Foreskin fibroblast (primary cell): ENCODE measurements at places on chromosomes 16 and 17.

DNA sequence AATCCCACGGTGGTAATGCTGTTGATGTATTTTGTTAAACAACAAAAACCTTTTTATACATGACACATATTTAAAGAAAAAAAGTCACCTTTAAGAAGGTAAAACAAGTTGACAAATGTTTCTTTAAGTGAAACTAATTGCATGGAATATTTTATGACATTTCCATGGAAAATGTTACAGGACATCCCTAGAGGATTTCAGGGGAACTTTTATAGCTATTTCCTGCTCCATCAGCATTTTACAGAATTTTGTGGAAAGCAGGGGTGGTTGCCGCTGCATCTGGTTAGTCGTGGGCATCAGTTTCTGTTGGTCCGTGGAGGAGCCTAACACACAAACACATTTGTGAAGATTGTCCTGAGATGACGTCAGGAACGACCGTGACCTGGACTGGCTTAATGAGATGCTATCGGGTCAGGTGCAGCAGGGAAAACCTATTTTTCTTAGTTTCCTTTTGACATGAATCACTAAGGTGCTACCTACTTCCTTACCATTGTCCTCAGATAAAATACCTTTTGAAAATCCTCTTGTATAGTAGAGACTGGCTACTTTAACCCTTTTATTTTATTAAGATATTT lies 305.1 kb downstream of the MAP2K6 start:
- DNase-seq: no peak

GRCh38 chr17:11515901-11516300 lies 82.4 kb upstream of the DNAH9 start:
- DNase-seq: no peak

DNA sequence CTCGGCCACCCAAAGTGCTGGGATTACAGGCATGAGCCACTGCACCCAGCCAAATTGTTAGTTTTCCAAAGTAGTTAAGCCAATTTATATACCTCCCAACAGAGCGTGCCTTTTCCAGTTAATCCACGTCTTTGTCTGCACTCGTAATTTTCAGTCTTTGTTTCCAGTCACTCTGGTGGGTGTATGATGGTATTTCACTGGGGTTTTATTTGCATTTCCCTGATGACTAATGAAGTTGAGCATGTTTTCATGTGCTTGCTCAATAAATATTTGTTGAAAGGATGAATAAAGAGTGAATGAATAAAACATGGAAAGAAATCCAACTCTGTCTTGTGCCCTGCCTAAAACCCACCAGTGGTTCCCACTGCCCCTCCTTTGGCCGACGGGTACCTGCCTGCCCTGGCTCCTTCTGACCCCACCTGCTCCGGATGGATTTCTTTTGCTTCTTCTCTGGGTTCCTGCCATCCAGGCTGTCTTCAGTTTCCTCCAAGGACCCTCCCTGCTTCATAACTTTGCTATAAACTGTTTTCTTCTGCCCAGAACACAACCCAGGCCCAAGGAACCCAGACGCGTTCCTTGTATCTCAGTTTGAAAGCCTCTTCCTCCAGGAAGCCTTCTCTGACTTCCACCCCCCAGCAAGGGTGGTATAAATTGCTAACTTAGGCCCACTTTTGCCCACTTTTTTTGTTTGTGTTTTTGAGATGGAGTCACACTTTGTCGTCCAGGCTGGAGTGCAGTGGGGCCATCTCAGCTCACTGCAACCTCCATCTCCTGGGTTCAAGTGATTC lies 3.0 kb upstream of the ABCC1 start:
- peak; percentile 88 for DNase-seq

GRCh38 chr17:44842748-44843147 lies 4.9 kb upstream of the HIGD1B start:
- DNase-seq: no peak

DNA sequence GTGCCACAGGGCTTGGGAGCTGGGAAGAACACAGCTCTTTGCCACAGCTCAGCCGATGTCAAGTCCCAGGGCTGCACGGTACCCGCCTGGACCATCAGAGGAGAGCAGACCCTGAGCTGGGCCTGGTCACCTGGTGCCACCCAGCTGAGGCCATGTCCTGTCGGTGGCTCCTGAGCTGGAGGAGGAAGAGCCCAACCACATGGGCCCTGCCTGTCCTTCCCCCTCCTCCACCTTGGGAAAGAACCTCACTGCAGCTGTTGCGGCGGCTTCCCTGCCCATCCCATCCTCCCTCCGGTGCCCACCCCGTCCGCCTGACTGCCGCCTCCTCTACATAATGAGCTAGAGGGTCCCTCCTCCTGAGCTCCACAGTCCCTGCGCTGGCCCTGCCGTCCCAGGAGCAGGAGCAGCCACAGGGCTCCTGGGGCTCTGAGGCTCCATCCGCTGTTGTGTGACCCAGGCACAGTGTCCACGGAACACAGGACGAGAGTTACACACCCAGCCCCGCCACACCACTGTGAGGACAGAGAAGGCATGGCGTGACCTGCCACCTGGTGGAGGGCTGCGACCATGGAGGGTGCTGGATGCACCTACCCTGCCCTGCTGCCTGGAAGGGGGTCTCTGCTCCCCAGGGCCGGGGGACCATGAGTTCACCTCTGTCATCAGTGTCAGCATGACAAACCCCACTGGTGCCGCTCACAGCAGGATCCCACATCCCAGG lies 21.4 kb upstream of the CHMP6 start:
- DNase-seq: no peak

GRCh38 chr17:73389411-73389810 lies 77.6 kb upstream of the CDC42EP4 start:
- no peak for DNase-seq

DNA sequence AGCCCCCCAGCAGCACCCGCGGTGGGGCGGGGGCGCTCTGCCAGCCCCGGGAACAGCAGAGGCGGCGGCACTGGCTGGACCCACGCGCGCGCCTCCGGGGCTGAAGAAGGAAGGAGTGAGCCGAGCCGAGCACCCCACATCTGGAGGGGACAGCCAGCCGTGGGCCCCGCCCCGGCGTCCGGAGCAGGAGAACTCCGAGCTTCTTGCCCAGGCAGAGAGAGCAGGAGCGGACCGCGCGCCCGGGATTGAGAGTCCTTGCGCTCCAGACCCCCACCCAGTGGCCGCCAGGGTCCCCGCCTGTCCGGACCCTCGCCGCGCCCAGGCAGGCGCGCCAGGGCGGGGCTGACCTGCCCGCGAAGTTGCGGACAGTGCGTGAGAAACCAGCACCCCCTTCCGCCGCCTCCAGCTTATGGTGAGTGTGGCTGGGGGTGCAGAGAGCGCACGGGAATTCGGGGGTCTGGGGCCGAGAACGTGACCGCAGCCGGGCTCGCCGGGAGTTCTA lies 921.9 kb upstream of the EEF2KMT start:
- no peak for DNase-seq

GRCh38 chr17:51888816-51889215 lies 269.7 kb downstream of the CA10 start:
- DNase-seq: no peak

GRCh38 chr16:75647112-75647491 lies 363 bp downstream of the KARS1 start:
- DNase-seq: no peak

GRCh38 chr17:76265624-76266243 lies 586 bp downstream of the UBALD2 start:
- DNase-seq: peak; percentile 64

DNA sequence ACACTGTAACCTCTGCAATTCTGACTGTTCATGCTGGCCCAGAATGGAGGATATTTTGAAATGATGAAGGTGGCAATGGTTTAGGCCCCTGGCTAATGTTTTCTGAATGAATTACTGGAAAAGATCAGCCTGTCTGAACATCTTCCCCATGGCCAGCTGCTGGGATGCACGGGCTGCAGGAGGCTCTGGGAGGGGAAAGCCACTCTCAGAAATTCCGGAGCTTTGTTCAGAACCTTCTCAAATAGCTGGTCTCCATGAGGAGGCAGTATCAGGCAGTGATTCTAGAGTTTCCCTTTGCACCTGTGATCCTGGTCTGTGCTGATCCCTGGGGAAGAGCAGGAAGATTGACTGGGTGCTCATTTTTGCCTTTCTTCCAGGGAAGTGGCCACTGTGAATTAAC lies 5.0 kb downstream of the SLC6A2 start:
- no peak for DNase-seq

DNA sequence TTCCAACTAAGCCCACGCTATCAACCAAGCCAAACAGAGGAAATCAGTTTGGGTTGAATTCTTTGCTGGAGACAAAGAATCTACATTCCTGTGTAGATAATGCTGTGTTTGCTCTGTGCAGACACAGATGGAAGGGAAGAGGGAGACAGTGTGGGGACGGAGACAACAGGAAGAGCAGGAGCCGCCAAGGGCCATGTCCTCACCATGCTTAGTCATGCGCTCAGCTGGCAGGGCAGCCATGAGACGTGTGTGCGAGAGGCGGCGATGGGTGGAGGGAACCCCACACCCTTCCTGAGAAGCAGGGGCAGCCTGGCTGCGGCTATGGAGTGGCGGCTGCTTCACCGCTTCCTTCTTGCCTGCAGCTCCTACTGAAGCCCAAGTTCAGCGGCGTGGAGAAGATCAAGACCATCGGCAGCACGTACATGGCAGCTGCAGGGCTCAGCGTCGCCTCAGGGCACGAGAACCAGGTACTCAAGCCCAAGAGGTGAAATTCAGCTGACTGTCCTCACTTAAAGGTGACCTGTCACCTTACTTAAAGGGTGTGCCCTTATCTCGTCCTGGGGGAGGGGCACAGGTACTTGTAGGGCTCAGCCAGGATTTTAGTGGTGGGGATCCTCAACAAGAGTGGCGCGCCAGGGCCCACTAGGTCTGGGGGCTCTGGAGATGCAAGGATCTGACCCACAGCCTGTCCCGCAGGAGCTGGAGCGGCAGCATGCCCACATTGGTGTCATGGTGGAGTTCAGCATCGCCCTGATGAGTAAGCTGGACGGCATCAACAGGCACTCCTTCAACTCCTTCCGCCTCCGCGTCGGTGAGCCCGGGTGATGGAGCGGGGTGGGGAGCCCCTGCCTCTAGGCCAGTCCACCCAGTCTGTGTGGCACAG lies 47.5 kb downstream of the ADCY7 start:
- no peak for DNase-seq

DNA sequence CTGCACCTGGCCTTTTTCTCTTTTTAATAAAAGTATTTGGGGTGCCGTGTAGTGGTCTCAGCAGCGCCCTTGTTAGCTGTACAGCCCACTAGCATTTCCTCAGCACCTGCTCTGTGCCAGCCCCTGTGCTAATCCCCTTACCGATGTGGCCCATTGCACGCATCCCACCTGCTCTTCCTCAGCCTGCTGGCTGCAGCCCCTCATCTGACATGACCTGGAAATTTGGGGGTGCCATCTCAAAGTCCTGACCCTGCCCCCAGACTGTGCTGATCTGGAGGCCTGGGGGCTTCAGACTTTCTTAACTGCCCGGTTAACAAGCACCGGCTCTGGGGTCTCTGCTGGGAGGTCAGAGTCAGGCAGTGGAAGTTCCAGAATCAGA lies 10.4 kb downstream of the GPRC5C start:
- DNase-seq: no peak

DNA sequence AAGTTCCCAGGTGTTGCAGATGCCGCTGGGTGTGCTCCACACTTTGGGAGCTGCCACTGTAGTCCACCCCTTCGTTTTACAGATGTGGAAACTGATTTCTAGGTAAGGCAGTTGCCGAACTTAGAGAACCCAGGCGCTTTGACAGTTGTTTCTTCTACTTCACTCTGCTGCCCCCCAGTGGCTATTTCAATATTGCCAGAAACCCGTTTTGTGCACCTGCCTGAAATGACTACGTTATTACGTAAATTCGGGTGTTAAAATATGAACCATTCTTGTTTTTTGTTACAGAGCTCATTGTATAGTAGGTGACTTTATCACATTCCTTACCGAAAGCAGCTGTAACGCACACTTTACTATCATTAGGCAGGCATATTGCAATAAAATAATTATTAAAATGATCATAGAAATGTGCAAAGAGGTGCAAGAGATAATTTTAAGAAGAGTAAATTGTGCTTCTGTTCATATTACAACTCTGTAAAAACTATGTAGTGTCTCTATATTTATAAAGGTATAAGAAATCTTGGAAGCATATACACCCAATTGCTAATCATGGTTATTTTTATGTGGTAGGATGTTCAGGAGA lies 44.9 kb downstream of the OTOA start:
- peak; percentile 82 for DNase-seq

DNA sequence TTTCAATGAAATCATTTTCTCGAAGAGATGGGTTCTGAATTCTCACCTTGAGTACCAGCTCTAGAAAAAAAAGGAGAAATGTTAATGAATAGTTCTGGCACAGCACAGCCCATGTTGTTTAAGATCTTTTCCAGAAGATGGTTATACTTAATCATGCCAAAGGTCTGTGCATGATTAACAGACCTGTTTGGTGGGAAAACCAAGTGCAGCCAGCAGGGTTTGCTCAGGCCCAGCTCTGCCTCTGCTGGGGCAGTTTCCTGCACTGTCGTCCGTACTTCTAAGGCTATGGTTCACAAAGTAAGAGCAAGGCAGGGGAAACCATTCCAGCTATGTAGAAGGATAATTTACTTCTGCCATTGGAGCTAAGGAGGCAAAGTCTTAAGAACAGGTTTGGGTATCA lies 10.7 kb downstream of the ANKRD40 start:
- DNase-seq: no peak

DNA sequence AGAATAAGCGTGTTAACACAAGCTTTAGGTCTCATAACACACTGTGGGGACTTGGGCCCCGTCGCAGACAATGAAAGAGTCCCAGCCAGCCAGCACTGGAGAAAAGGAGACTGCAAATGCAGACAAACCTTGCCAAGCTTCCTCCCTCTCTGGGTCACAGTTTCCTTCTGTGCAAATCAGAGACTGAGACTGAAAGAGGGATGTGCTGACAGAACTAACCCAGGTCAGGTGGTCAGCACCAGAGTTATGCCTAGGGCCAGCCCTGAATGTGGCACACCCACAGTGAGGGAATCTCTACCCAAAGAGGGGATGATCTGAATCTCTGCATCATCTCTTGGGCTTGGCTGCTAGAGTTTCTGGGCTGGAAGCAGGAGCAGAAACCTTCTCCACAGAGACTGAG lies 282.3 kb upstream of the CCL2 start:
- DNase-seq: no peak

DNA sequence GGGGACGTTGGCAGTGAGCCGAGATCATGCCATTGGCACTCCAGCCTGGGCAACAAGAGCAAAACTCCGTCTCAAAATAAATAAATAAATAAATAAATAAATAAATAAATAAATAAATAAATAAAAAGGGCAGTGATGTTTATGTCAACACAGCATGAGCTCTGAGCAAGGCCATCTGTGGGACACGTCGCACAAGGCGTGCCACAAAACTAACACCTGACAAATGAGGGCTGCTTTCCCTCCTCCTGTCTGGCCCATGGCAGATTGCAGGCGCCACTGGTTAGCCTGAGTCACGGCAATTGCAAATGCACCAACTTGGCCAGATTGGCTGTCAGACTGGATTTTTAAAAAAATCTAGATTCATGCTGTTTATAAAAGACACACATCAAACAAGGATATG lies 25.9 kb upstream of the SPNS3 start:
- DNase-seq: no peak
